Esophagus squamous epithelium (tissue), 5 donors: ENCODE measurements at places on chromosomes 3 and 15.

GRCh38 chr3:118943597-118943996 is 91.0 kb downstream of the IGSF11 start:
- no peak overlapping the region for H3K4me3 ChIP-seq
- H3K36me3 ChIP-seq: no peaks in the 10 kb centered on the region
- H3K27ac ChIP-seq: no peak overlapping the region
- H3K27me3 ChIP-seq: no peaks in the 10 kb centered on the region
- no peak for DNase-seq

DNA sequence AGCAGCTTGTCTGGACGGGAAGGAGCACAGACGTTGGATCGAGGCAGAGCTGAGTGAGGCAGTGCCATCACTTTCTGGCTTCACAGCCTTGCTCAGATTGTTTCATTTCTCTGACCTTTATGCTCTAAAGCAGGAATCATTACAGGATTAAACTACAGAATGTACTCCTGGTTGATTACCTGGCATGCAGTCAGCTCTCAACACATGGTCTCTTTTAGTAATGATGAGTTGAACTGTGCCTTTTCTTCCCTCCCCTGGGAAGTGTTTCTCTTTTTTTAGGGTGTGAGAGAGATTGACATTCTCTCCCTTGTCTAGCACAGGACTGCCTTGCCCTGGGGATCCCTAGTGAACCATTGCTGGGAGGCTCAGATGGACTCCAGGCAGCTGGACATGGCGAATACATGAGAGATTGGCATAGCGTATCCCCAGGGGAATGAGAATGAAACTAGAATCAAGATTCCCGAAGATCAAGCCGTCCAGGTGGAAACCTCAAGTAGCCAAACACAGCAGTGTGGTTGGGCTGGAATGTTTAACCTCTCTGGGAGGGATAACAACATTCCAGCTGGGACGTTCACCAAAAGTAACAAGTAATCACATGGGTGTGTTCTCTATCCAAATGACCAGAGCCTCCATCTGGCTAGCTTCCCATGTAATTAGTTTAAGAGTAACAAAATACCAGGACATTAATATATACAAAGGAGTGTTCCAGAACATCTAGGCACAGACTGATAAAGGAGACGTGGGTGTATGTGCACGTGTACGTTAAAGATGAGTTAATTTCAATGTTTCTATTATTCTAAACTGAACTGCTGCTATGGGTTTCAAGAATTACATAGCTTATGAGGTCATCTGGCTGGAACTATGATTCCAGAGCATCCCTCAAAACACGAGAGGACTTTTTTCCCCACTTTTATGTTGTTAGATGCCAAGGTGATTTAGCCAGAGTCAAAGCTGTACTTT is 118.6 kb upstream of the NR2E3 start:
- H3K27ac ChIP-seq: peak overlapping the region; percentile 82
- no peak for DNase-seq
- H3K36me3 ChIP-seq: no peaks in the 10 kb centered on the region
- H3K4me1 ChIP-seq: peaks cover 63% of the 10 kb centered on the region
- no peak overlapping the region for H3K4me3 ChIP-seq

- H3K36me3 ChIP-seq: no peaks in the 10 kb centered on the region
- H3K27ac ChIP-seq: peak overlapping the region; percentile 34
- H3K27me3 ChIP-seq: no peaks in the 10 kb centered on the region
- no peak overlapping the region for H3K4me3 ChIP-seq
- DNase-seq: no peak
These were observed 5.6 kb upstream of the MFGE8 start for GRCh38 chr15:88918738-88919137.

- no peaks in the 10 kb centered on the region for H3K27me3 ChIP-seq
- H3K36me3 ChIP-seq: no peaks in the 10 kb centered on the region
- H3K27ac ChIP-seq: no peak overlapping the region
- no peak for DNase-seq
- H3K4me1 ChIP-seq: no peaks in the 10 kb centered on the region
These were observed 89.0 kb downstream of the IQSEC1 start for GRCh38 chr3:12984023-12984823.

DNA sequence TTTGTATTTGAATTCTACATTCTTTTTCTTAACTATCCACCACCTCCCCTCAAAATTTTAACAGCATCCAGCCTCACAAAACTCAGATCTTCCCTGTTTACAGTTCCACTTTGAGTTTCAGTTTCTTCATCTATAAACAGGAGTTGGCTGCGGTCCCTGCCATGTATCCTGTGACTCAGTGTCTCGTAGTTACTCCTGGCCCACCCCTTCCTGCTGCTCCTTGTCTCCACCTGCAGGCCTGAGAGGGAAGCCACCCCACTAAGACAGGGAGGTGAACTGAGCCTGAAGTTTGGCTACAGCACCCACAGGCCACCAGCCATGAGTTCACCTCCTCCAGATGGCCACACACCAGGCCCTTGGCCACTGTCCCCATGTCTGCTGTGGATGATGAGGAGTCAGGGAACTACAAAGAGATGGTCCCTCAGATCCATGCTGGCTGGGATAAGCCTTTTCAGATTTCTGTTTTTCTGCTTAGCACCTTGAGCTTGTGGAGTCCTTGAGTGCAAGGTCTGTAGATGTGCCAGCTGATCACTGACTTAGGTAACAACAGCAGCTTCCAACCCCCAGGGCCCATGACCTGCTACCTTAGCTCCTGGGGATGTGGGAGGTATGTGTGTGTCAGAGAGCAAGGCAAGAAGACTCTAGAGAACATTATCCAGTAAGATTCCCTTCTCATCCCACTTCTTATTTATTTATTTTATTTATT is 37.5 kb downstream of the CD86 start:
- no peaks in the 10 kb centered on the region for H3K4me1 ChIP-seq
- H3K36me3 ChIP-seq: no peaks in the 10 kb centered on the region
- no peak for DNase-seq
- no peaks in the 10 kb centered on the region for H3K27me3 ChIP-seq

GRCh38 chr3:138846262-138846791 is 11.6 kb upstream of the PIK3CB start:
- H3K4me3 ChIP-seq: no peak overlapping the region
- no peak for DNase-seq
- no peaks in the 10 kb centered on the region for H3K27me3 ChIP-seq
- H3K36me3 ChIP-seq: no peaks in the 10 kb centered on the region

DNA sequence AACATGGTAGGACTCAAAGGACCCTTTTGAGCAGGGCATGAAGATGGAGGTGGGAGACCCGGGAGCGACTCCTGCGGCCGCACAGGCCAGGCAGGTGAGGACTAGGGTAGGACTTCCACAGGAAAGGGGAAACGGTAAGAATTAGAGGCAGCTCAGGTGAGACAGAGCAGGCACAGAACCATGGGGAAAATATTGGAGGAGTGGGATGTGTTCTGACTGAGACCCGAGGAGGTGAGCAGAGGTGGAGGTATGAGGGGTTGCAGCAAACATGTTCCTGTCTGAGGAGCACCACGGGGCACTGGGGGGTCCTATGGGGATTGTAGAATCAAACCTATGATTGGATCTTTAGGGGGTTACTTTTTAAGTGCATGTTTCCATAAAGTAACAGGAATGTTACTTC is 1.4 kb upstream of the ISG20 start:
- H3K4me3 ChIP-seq: no peak overlapping the region
- H3K4me1 ChIP-seq: peaks cover 54% of the 10 kb centered on the region
- no peaks in the 10 kb centered on the region for H3K36me3 ChIP-seq
- H3K27me3 ChIP-seq: no peaks in the 10 kb centered on the region
- peak overlapping the region; percentile 95 for H3K27ac ChIP-seq

DNA sequence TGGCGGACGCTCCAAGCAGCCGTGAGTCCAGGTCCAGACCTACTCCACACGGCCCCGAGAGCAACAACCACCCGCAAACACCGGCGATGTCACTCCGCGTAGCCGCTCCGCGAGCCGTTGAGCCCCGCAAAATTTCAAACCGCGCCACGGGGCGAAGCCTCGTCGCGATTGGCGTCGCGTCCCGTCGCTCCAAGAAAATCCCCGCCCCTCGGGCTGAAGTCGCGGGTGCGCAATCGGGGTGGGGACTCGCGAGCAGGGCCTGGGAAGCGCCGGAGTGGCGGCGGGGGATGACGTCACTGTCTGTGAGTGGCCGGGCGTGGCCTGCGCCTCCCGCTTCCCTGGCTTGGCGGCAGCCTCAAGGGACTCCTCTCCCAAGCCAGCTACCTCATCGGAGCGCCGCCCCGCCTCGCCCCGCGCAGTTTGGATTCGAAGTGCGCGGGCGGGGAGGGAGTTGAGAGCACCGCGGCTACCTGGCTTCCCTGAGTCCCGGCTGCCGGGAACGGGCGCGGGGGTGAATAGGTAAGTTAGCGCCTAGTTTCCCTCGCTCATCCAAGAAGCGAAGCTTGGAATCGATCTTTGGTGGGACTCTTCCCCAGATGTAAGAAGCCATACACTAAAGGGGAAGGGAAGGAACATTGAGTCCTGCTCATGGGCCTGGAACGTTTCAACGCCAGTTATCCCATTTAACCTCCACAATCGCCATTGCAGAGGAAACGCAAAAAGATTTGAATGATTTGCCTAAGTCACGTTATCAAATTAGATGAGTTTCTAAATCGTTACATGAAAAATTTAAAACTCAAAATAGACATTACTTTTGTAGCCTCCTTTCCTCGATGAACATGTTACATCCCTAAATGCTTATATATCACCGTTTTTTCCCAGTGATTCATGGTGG is at the start of gene PRC1:
Gene PRC1 (minus strand): TSS at position 119 of the 895 bp plus-strand sequence. CDS start 118 bp downstream, at position 1.
- H3K27ac ChIP-seq: peak within 1 kb of the TSS; percentile 97
- no peaks in the 10 kb centered on the region for H3K36me3 ChIP-seq
- peak; percentile 90 for DNase-seq
- peak within 1 kb of the TSS; percentile 89 for H3K4me3 ChIP-seq

- H3K4me3 ChIP-seq: no peak overlapping the region
- no peak for DNase-seq
- H3K27me3 ChIP-seq: no peaks in the 10 kb centered on the region
- H3K4me1 ChIP-seq: peaks cover 48% of the 10 kb centered on the region
- peaks cover 7% of the 10 kb centered on the region for H3K36me3 ChIP-seq
These were observed 12.3 kb downstream of the CA12 start for GRCh38 chr15:63369296-63369695.

DNA sequence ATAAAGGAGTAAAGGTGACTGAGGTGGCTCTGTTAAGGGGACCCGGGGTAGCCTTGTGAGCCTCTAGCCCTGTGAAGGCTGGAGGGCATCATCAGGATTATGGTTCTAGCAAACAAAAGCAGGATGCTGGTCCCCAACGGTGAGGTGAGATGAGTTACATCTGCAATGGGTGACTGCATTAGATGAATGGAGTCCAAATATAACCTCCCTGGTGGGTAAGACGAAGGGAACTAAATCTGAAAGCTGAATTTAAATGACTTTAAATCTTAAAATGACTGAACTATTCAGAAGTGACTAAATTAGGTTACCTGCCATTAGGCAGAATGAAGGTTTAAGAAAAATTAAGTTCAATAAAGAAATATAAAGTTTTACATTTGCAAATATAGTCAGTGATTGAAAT is 4.6 kb upstream of the HLTF start:
- no peak overlapping the region for H3K27ac ChIP-seq
- no peaks in the 10 kb centered on the region for H3K4me1 ChIP-seq
- no peaks in the 10 kb centered on the region for H3K36me3 ChIP-seq
- H3K4me3 ChIP-seq: no peak overlapping the region
- DNase-seq: no peak

DNA sequence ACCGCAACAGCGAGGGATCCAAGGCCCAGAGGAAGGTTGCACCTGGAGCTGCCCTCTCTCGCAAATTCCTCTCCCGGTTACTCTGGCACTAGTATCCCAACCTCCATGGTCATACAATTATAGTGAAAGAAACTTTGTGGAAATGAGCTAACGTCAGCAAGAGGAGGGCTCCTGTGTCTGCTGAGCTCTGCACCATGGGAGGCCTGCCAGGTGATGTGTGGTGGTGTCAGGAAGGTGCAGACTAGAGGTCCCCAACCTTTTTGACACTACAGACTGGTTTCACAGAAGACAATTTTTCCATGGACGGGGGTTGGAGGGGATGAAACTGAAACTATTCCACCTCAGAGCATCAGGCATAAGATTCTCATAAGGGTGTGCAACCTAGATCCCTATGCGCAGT is 13.2 kb upstream of the IQCF6 start:
- DNase-seq: no peak
- no peaks in the 10 kb centered on the region for H3K27me3 ChIP-seq
- no peaks in the 10 kb centered on the region for H3K4me1 ChIP-seq
- H3K27ac ChIP-seq: no peak overlapping the region
- H3K4me3 ChIP-seq: no peak overlapping the region
- H3K36me3 ChIP-seq: no peaks in the 10 kb centered on the region

- H3K4me1 ChIP-seq: no peaks in the 10 kb centered on the region
- H3K36me3 ChIP-seq: no peaks in the 10 kb centered on the region
- H3K4me3 ChIP-seq: no peak overlapping the region
- DNase-seq: no peak
These were observed 37.9 kb downstream of the ADIPOQ start for GRCh38 chr3:186880406-186880805.

GRCh38 chr3:43031485-43031884 is 52.4 kb downstream of the GASK1A start:
- DNase-seq: no peak
- H3K27ac ChIP-seq: peak overlapping the region; percentile 29
- no peaks in the 10 kb centered on the region for H3K36me3 ChIP-seq
- no peaks in the 10 kb centered on the region for H3K27me3 ChIP-seq

- DNase-seq: no peak
- no peaks in the 10 kb centered on the region for H3K36me3 ChIP-seq
- no peak overlapping the region for H3K4me3 ChIP-seq
- no peaks in the 10 kb centered on the region for H3K27me3 ChIP-seq
- no peak overlapping the region for H3K27ac ChIP-seq
- no peaks in the 10 kb centered on the region for H3K4me1 ChIP-seq
These were observed 3.9 kb downstream of the CYP1A2 start for GRCh38 chr15:74752531-74752930.

DNA sequence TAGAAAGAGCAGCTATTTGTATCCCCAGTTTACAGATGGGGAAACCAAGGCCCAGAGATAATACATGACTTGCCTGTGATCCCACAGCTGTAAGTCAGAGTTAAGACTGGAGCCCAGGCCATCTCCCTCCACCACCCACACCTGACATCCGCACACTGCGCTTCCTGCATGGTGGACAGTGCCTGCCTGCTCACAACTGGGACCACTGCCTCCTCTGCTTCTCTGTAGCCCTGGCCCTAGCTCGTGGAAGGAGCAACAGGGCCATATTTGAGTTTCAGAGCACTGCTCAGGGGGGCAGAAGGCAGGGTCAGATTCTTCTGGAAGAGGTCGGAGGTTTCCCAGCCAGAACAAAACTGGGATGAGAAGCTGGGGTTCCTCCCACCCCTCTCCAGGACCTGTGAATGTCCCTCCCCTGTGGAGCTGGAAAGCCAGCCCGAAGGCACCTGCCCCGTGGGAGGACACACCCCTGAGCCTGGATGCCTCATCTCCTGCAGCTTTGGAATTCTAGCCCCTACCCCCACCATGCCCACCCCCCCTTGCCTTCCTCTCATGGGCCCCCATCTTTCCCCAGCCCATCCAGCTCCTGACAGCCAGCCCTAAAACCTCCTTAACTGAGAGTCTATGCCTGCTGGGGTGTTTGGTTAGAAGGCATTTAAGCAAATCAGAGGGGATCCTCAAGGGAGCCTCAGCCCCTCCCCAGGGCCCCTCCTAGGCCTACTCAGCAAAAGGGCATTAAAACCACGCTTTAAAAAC is 100.1 kb downstream of the TPRA1 start:
- no peaks in the 10 kb centered on the region for H3K4me1 ChIP-seq
- H3K36me3 ChIP-seq: no peaks in the 10 kb centered on the region
- H3K27ac ChIP-seq: no peak overlapping the region
